Stimulated activated CD4-positive, alpha-beta T cell treated with anti-CD3 and anti-CD28 coated beads, Interleukin-2, amount 100 ng/mL, for 48 hours (primary cell): ENCODE measurements at places on chromosomes 6 and 20.

DNA sequence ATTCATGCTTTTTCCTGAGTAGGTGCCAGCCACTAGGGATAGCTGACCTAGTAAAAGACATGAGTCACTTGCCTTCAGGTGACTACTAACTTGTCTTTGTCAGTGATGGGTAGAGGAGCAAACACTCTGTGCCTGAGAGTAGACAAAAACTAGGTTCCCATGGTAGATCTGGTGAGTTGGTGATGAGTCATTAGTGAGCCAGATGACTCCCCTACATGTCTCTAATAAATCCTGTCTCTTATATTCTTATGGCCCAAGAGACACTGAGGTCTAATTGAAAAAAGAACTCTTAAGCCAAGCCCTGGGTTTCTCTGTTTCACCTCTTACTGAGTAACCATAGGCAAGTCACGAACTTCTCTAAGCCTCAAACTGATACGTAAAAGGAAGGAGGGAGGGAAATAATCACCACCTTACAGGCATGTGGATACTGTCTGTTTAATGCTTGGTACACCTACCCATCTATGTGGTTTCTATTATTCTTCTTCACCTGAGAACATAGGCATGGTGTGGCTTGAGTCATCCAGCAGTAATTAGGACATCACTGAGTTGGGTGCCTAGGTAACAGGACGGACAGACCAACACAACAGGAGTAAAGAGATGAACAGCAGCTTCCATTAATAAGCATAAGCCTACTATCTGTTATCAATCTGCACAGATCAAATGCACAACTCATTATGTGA lies 20.3 kb downstream of the TTPAL start:
- no peak for DNase-seq

GRCh38 chr6:28586324-28586723 lies 60.6 kb downstream of the GPX5 start:
- DNase-seq: no peak

DNA sequence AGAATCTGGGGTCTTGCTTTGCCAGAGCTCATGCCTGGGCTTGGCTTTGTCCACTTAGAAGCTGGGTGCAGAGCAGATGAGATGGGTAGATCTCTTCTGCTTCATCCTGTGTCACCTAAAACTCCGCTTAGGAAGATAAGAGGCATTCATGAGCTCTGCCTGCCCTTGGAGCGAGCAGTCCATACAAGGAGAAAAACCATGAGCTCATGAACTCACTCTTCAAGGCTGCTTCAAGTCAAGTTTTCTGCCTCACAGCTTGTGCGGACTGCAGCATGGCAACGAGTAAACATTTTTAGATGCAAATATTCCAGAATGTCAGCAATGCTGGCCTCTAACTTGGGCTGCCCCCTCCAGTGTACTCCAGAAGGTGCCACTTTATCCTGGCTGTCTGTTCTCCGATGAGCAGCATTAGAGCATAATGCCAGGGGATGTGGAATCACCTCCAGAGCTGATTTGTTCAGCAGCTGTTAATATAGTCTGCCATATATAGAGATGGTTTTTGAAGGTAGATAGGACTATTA lies 10.7 kb upstream of the UQCC2 start:
- DNase-seq: no peak

DNA sequence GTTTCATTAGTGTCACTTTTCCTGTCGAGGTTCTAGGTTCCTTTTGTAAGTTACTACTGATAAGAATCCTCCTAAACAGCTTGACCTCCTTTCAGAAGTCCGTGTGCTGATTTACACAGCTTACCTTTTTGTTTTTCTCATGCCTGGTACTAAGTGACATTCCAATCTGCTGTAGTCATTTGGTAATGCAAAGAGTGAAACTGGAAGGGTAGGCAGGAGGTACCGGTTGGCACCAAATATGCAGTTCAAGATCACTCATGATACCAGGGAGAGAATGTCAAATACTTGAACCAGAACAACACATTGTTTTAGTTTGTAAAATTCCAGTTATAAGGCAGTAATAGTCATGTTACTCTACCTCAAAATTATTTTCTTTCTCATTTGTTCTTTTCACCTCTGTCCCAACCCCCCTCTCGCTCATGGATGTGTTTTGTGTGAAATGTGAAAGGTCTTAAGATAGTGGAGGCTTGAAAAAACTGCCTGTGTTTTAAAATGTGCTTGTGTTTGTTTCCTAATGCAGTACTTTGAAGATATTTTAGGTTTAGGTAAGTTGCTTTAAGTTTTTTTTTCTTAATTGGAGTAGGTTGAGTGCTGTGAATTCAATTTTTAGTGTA lies 23.2 kb downstream of the AFDN start:
- no peak for DNase-seq

- no peak for DNase-seq
These were observed 5.7 kb downstream of the BACH2 start for GRCh38 chr6:90290811-90291420.

DNA sequence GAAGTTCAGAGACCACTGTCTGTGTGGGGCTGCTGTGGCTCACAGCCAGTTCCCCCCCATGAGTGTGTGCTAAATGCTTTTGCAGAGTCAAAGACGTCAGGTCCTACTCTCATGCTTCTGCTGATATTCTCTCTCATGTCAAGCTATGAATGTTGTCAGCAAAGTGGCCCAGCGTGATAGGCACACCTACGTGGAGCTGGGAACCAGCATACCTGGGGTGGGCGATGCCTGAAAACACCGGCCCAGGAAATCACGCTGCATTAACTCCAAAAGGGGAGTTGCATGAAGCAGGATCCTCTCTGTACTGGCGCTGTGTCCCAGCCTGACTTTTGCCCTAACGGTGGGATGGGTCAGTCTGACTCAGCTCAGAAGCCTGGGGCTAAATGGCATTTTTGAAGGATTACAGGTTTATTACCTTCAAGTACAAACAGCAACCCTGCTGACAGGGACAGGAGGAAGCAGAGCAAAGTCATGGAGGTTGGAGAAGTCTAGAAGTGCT lies 9.0 kb upstream of the MRPS10 start:
- no peak for DNase-seq

DNA sequence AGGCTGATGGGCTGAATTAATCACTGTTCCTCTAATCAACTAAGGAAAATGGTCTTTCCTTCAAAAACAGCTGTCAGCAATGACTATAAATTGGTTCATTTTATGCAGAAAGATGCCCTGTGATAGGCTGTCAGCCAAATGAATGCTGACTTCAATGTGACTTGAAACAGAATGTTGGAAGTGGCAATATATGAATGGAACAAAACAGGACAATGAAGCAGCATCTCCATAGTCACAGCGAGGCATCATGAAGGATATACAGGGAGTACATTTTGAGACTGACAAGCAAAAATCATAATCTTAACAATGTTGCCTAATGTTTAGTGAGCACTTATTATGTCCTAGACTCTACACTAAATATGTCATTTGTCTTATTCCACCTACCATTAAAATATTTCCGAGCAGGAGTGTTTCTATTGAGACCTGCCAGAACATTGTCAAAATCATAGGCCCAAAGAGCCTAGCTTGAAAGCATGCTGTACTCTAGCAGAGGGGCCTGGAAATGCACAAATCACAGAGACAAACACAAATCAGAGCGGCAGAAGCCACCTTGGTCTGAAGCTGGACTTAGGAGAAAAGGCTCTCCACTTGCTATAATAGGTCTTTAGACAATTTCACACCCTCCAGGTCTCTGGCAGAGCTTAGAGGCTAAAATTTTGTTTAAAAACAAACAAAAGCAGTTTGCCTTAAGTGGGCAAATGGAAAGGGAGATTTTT lies 63.3 kb downstream of the FAM50B start:
- no peak for DNase-seq

DNA sequence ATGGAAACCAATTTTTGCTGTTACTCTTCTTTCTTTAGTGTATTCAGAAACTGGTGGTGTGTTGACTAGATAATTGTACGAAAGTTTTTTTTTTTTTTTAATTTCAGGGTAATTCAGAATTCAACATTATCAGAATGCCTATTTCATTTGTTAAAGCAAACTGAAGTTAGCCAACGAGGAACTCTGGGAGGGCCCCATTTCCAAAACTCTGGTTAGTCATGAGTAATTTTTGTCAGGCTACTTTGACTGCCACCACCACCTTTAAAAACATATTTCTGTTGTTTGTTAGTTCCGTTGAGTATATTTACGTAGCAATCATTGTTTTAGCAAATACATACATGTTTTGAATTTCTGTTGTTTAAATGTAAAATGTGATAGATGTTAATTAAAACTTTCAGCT lies 763 bp downstream of the ZKSCAN8 start:
- DNase-seq: no peak

GRCh38 chr6:56246881-56247653 lies at the start of gene COL21A1:
Gene COL21A1 (minus strand): TSS chr6:56247580. CDS start chr6:56182618, 64,962 bp downstream.
- no peak for DNase-seq

DNA sequence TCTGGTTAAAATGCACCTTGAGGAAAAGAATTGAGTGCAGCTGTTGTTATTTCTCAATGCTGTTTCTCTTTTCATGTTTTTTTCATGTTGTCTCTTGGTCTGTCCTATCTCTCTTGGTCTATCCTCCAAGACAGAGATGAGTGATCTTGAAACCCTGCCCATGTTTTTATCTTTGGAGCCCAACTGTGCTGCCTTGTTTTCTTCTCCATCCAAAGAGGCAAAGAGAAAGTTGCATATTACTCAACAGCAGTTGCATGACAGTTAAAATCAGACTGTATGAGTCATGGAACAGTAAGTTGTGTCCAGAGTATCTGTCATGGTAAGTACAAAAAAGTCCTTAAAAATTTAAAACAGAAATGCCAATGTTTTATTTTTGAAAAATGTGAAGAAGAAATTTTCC lies 26.2 kb downstream of the BCAS1 start:
- DNase-seq: no peak

GRCh38 chr6:25070547-25071366 lies 135.0 kb upstream of the RIPOR2 start:
- peak; percentile 77 for DNase-seq

- DNase-seq: no peak
These were observed 1.5 kb upstream of the PXMP4 start for GRCh38 chr20:33721391-33722140.

DNA sequence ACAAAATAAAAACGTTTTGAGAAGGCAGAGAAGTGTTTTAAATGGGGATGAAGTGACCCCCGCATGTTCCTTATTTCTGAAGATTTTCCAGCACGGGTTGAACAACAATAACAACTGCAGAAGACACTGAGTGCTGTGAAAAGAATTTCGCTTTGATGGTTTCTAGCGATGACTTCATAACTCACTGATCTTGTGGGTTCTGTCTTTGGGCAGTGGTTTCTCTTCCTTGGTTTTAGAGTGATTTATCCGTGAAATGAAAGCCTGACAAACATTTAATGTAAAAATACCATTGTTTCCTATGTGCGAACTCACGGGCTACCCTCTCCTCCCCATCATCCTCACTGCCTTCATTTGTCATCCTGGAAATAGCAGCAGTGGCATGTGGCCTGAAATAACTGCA lies 793.9 kb downstream of the QKI start:
- DNase-seq: no peak

DNA sequence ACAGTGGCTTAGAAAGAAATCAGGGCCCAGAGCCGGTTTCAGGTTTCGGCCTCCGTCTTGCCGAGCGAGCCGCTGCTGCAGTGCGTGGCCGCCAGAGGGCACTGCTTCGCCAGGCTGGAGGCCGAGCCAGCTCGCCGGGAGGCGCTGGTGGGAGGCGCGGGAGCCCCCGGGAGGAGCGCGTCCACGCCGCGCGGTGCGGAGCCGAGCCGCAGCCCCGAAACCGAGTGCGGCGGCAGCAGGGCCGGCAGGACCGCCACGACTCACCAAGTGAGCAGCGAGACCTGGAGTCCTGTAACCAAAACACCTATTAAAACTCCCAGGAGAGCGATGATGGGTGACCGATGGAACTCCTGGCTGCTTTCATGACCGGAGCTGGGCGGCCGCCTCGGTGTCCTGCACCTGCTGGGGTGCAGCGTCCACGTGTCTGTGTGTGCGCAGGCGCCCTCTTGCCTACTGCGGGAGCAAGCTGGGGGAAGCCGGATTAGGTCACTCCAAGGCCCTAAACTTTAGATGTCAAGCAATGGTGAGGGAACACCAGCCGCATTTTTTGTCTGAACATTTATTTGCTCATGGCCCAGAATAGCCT lies 186.9 kb upstream of the UST start:
- DNase-seq: peak; percentile 67

DNA sequence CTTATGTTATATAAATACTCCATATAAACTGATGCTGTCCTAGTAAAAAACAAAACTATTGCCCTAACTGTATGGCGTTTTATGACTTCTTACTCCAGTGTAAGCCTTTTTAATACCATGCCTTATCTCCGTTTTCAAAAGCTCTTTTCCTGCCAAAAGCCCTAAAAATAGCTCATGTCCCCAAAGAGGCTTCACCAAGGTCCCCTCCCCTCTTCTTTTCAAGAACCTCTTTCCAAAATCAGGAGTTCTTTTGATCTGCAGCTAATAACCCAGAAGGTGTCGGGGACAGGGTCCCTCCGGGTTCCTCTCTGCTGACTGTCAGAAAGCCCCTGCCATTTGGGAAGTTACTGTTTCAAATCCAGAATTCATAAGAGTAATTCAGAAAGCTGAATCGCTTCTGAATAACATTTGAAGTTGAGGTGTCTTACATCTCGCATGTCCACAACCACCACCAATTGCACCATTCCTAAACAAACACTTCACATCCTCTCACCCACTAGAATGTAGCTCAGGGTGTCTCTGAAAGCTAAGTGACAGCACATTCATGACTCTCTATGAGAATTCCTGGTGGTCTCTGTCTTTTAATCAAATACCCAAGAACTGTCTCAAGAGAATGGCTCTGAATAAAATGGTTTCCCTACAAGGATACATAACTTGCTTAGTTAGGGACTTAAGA lies 13.3 kb downstream of the TASP1 start:
- DNase-seq: no peak

- DNase-seq: no peak
These were observed 93.7 kb upstream of the CD83 start for GRCh38 chr6:14023855-14024254.

- DNase-seq: no peak
These were observed 71.9 kb upstream of the MLN start for GRCh38 chr6:33875696-33876095.

DNA sequence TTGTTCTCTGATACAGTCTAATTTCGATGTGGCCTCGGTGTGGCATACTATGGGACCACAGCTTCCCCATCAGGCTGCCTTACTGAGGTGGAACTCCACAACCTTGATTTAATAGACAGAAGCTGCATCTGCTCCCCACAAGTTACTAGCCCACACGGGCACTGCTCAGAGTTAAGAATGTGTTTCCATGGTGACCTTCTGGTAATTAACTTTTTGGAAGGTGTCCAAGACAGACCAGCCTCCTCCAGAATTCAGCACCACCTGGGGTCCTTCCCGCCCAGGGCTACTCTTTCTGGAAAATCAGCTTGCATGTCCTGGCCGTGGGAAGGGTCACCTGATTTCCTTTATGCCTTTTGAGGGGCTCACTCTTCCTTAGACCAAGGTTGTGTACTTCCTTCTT lies 48.7 kb upstream of the CDH4 start:
- DNase-seq: no peak

- DNase-seq: no peak
These were observed 197.0 kb downstream of the BMP7 start for GRCh38 chr20:57069442-57069841.
